Hematopoietic multipotent progenitor cell treated with erythropoietin and hydrocortisone succinate and interleukin-3 and kit ligand, for 4 days (in vitro differentiated cells): ENCODE measurements at places on chromosomes 2 and 18.
A peak's percentile ranks its signal among the peaks of the same experiment; 100 is the strongest.

DNA sequence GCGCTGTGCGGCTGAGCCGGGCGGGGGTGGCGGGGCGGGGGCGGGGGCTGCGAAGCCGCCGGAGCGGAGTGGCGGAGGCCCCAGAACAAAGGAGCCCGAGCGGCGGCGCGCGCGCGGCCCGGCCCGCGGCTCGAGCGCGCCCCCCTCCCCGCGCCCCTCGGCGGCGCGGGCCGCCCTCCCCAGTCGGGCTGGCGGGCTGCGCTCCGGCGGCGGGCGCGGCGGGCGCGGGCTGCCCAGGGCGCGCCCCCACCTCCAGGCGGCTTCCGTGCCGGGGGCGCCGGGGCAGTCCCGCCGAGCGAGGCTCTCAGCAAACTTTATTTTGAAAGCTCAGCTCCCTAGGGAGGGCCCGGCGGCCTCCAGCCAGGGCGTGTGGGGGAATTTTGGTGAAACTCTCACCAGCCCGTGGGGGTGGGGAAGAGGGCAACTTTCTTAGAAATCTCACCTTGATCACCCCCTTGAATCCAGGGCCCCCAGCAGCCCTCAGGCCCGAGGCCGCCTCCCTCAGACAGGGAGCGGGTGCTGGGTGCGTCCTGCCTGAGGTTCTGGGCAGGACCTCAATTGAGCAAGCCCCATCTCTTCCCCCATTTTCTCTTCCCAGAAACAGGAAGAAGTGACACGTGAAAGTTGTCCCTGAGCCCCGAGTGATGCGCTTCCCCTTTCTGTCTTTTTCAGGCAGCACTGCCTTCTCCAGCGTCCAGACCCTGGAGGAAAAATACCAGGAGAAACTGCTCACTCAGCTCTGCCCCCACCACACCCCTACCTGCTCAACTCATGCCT is 786 bp downstream of the TET3 start:
- DNase-seq = peak; percentile 72

- DNase-seq = peak; percentile 20
Measured at GRCh38 chr2:202165945-202166344, 72.5 kb downstream of the SUMO1 start.

DNA sequence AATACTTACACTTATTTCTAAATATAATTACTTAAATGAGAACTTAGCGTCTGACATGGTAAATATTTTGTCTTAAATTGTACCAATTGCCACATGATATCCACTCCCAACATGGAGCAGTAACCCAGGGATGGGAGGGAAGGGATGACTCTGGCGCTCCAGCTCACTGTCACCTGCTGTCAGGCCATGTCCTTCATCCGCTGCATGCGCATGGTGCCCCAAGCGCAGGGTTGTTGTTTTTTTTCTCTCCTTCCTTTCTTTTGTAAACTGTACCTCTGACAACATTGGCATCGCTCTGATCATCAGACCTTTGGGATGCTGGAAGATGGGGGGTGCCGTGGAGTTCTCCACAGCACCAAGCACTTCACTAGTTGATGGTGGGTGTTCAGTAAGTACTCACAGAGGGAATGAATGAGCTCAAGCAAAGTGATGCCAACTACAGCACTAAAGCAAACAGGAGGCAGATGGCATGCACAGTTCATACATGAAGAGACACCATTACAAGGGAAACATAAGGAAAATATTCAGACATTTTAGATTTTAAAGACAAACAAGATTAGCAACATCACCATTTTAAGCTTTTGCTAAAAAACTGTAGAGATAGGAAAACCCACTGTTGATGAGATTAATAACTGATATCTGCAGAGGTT is 247.8 kb downstream of the GBX2 start:
- no peak for DNase-seq

DNA sequence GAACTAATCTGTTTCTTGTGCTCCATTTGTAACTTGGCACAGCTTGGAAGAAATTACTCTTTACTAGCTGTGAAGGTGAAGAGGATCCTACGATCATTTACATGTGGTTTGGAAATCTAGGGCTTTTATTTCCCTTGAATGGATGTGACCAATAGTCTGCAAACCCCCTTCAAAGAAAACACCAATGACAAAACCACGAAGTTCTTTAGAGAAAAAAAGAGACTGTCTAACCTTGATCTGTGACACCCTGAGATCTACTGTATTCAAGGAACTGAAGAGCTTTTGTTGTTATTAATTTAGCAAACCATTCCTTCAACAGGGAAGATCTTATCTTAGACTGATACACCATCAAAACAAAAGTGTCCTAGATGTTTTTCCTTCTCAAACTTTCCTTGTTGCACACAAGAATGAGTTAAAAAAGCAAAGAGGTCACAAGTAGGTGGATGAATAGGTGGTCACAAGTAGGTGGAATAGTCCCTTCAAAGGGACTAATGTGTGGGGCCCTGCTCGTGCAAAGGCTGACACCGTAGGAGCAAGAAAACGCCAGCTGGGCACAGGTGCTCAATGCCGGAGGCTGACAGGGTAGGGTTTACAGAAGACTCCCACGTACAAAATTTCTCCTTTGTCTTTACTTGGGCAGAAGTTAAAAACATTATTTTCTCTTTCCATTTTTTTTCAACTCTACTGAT is 95.6 kb upstream of the ITGB6 start:
- DNase-seq = no peak

DNA sequence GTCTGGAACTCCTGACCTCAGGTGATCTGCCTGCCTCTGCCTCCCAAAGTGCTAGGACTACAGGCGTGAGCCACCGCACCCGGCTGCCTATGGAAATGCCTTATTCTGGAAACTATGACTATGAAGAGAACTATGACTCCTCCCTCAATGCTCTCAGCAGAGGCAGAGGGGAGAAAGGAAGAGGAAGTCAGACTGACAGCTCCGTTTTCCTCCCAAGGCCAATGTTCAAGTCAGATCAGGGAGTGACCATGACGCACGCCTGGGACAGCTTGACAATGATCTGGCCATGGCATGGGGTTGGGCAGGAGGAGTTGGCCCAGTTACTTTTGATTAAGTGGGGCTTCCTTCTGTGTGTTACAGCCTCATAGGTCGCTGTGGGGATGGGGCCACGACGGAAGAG is 44.3 kb upstream of the MRPL33 start:
- DNase-seq = peak; percentile 41

- peak; percentile 89 for DNase-seq
Measured at GRCh38 chr2:69946351-69947324, 14.8 kb downstream of the ASPRV1 start.
